CD8-positive, alpha-beta memory T cell (primary cell): ENCODE measurements at places on chromosomes 4 and X. TPM values are rescaled to one million over a fixed set of nuclear protein-coding genes. Genes with fewer than 3 reads are reported as not detected.

DNA sequence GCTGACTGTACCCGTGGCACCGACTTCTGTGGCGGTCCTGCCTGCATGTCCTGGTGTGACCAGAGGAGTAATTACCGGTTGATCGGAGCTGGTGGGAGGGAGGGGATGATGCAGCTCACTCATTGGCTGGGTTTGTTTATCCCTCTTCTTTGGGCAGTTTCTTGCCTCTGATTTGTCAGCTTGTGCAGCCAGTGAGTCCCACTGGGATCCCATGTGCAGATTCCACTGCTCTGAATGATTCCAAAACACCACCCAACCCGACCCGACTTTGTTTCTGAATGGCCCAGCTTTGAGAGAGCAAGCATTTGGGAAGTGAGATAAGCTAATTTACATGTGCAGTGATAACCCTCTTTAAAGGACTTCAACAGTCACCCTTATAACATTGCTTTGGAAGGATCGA, 13.8 kb downstream of the FHDC1 start:
- DNase-seq: no peak

DNA sequence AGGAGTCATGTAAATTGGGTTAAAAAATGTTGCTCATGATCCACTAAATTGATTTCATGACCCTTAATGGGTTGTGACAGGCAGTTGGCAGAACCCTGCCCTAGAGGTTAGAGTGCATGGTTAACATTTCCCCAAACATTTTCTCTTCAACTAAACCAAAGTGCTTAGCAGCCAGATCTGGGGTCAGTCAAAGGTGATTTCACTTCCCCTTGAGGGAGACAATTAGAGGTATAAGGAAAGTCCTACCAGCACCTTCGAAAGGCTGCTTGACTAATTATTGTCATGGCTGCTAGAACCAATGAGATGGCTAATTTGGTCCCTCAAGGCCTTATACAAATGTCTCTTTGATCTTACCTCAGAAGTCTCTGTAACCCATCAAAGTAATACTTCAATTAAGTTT, 30.9 kb upstream of the INTS6L start:
- no peak for DNase-seq

GRCh38 chr4:10949039-10949733, 264.6 kb upstream of the CLNK start:
- no peak for DNase-seq

DNA sequence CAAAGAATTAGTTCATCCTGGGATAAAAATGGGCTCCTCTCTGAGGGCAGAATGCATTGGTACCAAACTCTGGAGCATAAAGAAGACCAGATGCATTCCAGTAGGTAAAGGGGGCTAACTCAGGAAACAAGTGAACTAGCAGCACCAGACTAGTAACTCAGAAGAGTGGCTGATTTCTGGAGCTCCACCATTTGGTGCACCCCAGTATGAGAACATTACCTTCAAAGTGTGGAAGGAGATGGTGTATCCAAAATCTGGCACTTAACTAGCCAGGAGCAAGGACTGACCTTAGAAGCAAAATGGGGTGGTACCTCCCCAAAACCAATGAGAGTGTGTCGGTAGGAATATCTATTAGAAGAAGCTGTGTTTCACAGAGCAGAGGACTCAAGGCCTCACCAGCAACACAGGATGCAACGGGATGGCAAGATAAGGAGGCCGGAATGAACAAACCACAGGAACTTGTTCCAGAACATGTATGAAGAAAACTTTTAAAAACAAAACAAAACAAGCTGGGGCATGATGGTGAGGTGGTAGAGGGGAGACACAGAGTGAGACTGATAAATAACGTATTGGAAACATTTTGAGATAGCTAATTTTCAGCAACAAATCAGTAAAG, 142.3 kb downstream of the INPP4B start:
- no peak for DNase-seq

DNA sequence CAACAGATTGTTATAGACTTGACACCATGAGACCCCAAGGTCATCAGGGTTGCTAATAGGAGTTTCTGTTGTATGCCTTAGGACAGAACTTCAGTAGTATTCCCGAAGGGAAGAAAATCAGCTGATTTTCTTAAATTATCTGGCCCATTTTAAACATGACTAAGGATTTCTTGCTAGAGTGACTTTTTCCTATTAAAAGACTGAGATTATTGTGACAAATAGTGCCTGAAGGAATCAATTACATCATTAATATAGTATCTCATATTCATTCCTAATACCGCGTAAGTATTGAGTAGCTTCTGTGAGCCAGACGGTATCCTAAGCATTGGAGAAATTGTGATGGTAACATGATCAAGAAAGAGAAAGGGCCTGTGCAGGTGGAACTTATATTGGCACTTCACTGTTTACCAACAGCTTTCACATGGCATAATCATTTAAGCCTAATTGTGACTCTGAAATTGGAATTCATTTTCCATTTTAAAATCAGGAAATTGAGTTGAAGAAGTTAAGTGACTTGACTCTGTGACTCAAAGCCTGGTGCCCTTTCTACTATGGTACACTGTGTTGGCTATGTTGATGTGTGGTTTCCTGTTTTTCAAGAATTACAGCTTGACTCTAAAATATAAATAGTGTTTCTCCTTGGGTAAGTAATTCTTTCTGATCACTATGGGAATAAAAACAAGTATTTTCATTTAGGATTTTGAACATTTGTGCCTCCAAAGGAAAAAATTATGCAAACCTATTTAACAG, 4.1 kb downstream of the AFF1 start:
- DNase-seq: no peak

DNA sequence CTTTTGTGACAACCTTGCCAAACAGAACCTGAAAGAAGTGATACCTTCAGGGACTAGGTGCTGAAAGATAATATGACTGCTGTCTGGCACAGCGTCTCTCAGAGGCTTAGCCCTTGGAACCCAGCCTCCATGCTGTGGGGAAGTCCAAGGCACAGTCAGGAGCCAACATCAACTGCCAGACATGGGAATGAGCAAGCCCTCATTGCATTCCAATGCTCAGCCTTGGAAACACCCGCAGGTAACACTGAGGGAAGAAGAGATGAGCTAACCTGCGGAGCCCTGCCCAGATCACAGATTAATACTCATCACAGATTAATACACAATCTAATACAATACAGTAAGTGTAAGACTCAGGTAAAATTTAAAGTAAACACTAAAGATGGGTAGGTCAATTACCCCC, 31.5 kb downstream of the LDB2 start:
- DNase-seq: no peak

GRCh38 chrX:63934160-63934559, 149.1 kb upstream of the ARHGEF9 start:
- DNase-seq: no peak

DNA sequence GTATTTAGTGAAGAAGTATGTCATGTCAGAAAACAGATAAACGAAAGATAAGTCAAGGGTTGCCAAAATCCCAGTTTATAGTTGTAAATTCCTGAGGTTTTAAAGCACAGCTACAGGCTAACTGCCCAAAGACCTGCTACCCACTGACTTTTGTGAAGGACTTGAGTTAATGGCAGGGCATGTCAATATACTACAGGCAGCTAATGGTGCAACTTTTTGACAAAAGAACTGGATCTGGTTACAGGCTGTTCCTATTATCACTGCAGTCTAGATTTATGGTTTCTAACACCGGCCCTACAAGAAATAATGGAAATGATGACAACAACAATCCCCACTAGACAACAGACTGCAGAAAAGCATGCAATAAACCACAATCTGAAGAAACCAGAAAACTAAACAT, 6.4 kb downstream of the SCML2 start:
- no peak for DNase-seq

- DNase-seq: no peak
These were observed 4.6 kb downstream of the GAB1 start for GRCh38 chr4:143341186-143341755.

DNA sequence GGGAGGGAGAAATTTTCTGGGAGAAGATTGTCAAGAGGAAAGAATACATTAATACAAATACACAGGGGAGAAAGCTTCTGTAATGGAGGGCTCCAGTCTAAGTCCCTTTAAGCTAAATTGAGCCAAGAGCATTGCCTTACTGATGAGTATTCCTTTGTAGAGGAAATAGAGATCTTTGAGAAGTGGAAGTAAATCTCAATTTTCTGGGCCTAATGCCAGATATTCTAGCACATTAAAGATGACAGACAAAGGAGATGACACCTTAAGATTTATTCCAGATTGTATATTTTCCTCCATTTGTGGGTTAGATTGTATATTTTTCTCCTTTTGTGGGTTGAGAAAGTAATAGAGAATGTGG, 28.5 kb upstream of the SMAD1 start:
- no peak for DNase-seq

- no peak for DNase-seq
These were observed 1324.3 kb downstream of the ARAP2 start for GRCh38 chr4:34920032-34920431.

- DNase-seq: no peak
These were observed 315.9 kb downstream of the PCDH10 start for GRCh38 chr4:133465022-133465421.

DNA sequence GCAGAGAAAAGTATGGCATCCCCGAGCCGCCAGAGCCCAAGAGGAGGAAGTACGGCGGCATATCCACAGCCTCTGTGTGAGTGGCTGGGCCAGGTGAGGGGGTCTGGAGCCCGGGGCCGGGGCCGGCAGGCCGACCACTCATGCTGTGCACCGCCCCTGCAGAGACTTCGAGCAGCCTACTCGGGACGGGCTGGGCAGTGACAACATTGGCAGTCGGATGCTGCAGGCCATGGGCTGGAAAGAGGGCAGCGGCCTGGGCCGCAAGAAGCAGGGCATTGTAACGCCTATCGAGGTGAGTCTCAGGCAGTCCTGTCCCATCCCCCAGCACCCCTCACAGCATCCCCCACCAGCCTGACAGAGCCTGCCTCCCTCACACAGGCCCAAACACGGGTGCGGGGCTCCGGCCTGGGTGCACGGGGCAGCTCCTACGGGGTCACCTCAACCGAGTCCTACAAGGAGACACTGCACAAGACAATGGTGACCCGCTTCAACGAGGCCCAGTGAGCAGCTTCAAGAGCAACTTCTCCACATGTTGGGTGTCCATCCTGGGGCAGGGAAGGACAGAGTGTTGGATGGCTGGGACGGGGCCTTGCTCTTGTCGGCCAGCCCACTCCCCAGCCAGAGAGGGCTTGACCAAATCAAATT, 7.4 kb upstream of the UBA1 start:
- no peak for DNase-seq

- no peak for DNase-seq
These were observed 15.7 kb downstream of the MAPK10 start for GRCh38 chr4:86344127-86344526.

MTHFD2L gene
- 8.5 TPM for total RNA-seq

ADAMTS3 gene
- not detected for total RNA-seq

PNMA6A gene
- total RNA-seq: 1.8 TPM

NLRP2B gene
- total RNA-seq: not detected

NUDT10 gene
- total RNA-seq: 1.2 TPM
